SK-N-SH treated with all-trans-retinoic acid at 6 μM for 48 hours (cell line): ENCODE measurements at places on chromosomes 11 and 22.

- no peak; the same call in 2 of the 3 replicates for ATAC-seq
These were observed 7.8 kb upstream of the BMAL1 start for GRCh38 chr11:13269775-13270174.

- ATAC-seq, result no peak
These were observed 128.2 kb downstream of the BRD1 start for GRCh38 chr22:49699476-49699875.

- ATAC-seq, result no peak
These were observed 82.4 kb upstream of the VPREB1 start for GRCh38 chr22:22161924-22162851.

DNA sequence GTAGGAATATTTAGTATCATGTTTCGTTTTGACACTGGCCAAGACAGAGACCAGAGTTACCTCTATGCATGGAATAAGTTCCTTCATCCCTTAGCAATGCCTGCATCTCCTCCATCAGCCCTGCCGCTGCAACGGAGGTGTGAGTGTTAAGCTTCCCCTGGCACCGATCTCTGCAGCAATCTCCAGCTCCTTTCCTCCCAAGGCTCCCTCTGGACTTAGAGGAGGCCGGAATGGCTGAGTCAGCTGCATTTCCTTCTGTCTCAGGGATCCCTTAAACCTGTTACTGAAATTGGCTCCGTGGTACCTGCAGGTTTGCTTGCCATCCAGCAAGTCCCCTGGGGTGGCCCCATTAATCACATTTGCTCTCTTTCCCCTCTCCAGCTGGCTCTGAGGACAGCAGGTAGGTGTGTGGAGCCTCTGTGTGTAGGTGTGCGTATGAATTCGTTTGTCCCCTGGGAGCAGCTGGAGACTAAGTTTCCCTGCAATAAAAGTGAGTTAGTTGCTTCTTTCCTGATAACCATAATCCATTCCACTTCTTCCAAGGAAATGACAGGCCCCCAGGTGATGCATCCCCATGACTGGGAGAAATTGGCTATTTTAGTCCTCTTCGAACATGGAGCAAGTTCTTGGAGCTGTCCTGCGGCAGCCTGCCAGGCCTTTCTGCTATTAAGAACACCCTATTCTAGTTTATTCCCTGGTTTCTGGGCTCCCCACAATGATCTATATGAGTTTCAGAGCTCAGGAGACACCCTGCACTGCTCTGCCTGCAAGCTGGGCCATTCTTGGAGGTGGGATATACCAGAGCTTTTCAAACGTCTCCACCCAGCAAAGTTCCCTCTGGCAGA lies 457.2 kb upstream of the CADM1 start:
- ATAC-seq, result no peak

DNA sequence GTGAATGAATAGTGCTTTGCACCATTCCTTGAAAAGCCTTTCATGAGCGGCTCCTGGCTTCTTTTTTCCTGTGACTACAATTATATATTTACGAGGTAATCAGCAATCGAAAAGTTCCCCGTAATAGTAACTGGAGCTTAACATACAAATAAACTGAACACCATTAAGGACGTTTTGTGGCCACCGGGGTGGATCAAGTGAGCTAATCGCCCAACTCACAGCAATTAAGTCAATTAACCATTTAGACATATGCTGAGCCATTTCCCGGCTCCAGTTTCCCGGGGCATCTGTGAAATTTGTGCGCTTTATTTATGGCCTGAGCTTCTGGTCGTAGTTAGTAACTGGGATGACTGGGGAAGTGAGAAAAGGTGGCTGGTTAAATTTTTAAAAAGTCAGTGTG lies 465.2 kb downstream of the MIAT start:
- no peak for ATAC-seq

GRCh38 chr11:67505605-67506396 lies 638 bp upstream of the PITPNM1 start:
- peak; percentile 73 for ATAC-seq

GRCh38 chr22:34414467-34415440 lies 494.5 kb upstream of the LARGE1 start:
- ATAC-seq, result no peak

DNA sequence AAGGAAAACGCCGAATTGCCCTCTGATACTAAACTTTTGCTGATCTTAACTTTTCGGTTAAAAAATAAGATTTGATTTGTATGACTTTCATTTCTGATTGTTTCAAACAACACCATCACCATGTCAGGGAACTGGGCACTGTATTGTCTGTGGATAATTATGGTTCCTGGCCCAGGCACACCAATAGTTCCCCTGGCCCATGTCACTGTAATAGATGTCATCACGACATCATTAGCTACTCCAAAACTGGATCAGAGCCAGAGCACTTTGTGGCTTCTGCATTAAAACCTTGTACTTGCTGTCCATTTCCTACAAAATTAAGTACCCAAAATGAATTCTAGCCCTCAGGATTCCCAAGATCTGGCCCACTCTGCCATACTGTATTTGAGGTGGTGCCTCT lies 119.5 kb upstream of the NARS2 start:
- peak; percentile 51; the same call in 1 of the 3 replicates for ATAC-seq

DNA sequence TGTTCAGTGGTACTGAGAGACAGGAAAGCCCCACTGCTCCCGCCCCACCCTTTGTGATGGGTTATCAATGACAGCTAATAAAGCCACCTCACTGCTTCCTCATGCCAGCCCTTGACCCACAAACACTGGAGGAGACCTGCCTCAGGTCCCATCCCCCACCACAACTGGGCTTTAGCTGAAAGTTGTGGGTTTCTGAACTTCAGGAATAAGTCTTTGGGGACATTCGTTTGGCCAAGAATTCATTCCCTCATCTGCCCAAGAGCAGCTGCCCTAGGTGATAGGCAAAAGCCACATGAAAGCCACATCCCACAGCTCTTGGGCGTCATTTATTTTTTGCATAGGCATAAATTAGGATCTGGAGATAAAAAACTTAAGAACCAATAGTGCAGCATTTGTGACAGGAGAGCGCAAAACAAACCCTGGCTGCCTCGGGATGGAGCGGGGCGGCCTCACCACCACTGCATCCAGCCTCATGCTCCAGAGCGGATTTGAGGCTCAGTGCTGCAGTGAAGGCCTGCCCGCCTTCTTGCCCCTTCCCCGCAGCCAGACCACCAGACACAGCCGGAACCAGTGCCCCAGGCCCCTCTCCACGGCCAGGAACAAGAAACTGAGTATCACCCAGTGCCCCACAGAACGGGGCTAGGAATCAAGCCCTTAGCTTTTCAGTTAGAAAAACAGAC lies 21.2 kb downstream of the SUN2 start:
- ATAC-seq, result no peak

DNA sequence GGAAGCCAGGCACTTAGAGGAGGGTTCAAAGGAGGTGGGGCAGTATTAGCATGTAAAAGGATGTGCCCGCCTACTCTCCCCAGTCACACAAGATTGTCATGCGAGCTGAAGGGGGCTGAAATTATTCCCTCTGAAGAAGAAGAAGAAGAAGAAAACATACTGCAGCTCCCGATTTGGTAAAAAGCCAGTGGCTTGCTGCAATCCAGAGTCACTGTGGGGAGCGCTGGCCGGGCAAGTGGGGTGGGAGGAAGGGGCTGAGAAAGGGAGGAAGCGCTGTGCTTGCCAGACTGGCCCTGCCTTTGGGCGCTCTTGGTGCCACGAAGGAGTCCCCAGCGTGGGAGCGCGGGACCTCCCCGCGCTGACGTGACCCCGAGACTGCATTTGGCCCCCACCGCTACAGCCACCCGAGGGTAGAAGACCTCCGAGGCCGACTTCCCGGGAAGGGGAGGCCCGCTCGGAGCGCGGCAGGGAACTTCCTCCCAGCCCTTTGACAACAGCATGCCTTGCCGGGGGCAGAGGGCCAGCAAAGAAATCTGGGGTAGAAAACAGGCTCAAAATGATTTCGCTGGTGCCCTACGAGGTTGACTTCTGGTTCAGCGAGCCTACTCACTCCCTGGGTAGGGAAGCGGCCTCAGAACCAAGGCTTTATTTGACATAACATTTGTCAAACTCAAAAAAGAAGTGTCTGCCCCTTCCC lies 906.3 kb downstream of the DLG2 start:
- peak; percentile 32; the same call in 1 of the 3 replicates for ATAC-seq

DNA sequence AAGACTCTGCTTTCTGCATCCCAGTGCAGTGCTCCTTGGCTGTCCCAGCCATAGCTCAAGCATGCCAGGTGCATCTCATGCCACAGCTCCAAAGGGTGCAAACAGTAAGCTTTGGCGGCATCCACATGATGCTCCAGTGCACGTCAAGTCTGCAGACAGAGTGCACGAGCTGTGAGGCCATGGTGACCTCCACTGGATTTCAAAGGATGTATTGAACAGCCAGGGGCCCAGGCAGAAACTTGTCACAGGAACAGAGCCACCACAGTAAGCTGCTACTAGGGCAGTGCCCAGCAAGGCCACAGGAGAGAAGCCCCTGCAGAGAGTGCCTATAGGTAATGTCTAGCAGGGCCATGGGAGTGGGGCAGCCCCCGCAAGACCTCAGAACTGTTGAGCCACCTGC lies 206.8 kb upstream of the DDI1 start:
- no peak for ATAC-seq

DNA sequence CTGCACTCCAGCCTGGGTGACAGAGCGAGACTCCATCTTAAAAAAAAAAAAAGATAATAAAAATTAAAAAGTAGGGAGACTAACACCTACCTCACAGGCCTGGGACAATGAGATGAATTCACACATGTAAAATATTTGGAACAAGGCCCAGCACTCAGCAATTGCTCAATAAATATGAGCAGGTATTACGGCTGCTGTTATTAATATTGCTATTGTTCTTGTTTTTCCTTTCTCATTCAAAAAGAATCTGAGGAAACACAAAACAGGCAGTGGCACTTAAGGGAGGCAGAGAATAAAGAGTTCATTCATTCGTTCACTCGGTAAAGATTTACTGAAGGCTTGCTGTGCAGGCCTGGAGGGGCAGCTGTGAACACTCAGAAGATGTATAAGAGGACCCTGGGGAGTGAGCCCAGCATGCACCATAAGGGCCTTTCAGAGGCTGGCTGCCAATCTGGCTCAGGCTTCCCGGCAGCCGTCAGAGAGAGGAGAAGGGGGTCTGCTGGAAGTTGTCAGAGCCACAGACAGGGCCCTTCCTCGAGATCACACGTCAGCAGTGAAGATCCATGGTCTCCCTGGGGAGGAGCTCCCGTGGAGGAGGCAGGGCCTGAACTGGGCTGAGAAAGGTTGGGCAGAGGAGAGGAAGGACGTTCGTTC lies 51.6 kb upstream of the TCF20 start:
- no peak for ATAC-seq

GRCh38 chr22:50286701-50287318 lies 16.6 kb upstream of the MAPK11 start:
- ATAC-seq, result no peak

GRCh38 chr11:92751594-92751993 lies 217.9 kb upstream of the MTNR1B start:
- no peak for ATAC-seq

DNA sequence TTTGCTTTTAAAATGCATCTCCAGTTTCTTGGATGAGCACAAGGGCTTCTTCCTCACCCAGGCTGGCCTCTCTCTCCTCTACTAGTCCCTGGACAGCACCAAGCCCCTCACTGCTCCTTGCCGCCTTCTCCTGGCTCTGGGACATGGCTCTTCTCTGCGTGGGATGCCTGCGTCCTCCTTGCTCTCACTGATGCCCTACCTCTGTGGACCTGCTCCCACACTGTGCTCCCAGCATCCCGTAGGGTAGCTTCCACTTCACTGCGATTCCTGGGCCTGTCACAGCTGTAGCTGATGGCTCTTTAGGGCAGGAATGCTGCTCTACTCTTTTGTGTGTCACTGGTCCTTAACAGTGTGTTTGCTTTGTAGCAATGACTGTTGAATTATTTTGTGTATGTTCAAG lies 136.3 kb downstream of the SNX19 start:
- ATAC-seq, result no peak

- ATAC-seq, result no peak
These were observed 7.4 kb upstream of the PIM3 start for GRCh38 chr22:49953027-49953679.
